ENCODE measurements at places on chromosomes 12 and 14. TPM values are rescaled to one million over a fixed set of nuclear protein-coding genes. Genes with fewer than 3 reads are reported as not detected.

GRCh38 chr12:79691511-79692248 lies 916 bp upstream of the PAWR start:
- H3K27ac ChIP-seq, result peak overlapping the region; percentile 96
- H3K4me1 ChIP-seq, result peaks cover 29% of the 10 kb centered on the region
- H3K27me3 ChIP-seq, result no peaks in the 10 kb centered on the region
- peak; percentile 84 for DNase-seq
- H3K4me3 ChIP-seq, result peak overlapping the region; percentile 73

GRCh38 chr14:59425322-59425935 lies 39.8 kb downstream of the GPR135 start:
- H3K27me3 ChIP-seq, result no peaks in the 10 kb centered on the region
- no peak overlapping the region for H3K4me3 ChIP-seq
- H3K27ac ChIP-seq, result no peak overlapping the region
- no peaks in the 10 kb centered on the region for H3K36me3 ChIP-seq
- peak; percentile 23 for DNase-seq

IFNG-AS1 gene
- 0.29 TPM for total RNA-seq

TAS2R19 gene
- total RNA-seq, result 7.6 TPM

TTC9 gene
- 0.29 TPM for total RNA-seq

DNA sequence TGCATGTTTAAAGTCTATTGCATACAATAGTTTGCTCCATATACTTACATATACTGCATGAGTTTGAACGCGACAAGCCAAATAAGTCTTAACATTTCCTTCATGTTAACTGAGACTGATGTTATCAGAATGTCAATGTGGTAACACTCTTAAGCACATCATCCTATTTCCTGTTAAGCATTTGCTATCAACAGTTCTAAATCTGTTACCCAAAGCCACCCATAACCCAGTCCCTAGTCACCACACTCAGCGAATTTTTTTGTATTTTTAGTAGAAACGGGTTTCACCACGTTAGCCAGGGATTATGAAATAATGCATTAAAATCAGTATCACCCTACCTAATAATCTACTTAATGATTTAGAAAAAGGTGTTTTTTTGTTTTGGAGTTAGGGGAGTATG lies 39.4 kb downstream of the HNRNPC start:
- no peaks in the 10 kb centered on the region for H3K27me3 ChIP-seq
- no peaks in the 10 kb centered on the region for H3K4me1 ChIP-seq
- no peak overlapping the region for H3K27ac ChIP-seq
- no peak for DNase-seq

PTCSC3 gene
- not detected for total RNA-seq

MMP19 gene
- total RNA-seq, result 14.7 TPM

GRCh38 chr12:101243074-101243473 lies 33.0 kb upstream of the SLC5A8 start:
- no peaks in the 10 kb centered on the region for H3K36me3 ChIP-seq
- H3K4me3 ChIP-seq, result no peak overlapping the region
- DNase-seq, result no peak
- no peaks in the 10 kb centered on the region for H3K4me1 ChIP-seq
- H3K27me3 ChIP-seq, result no peaks in the 10 kb centered on the region

STYK1 gene
- total RNA-seq, result under 0.01 TPM
